ENCODE measurements at places on chromosomes 2 and 18.

- no peak for DNase-seq
Measured at GRCh38 chr18:61549889-61550288, 216.7 kb downstream of the CDH20 start.

DNA sequence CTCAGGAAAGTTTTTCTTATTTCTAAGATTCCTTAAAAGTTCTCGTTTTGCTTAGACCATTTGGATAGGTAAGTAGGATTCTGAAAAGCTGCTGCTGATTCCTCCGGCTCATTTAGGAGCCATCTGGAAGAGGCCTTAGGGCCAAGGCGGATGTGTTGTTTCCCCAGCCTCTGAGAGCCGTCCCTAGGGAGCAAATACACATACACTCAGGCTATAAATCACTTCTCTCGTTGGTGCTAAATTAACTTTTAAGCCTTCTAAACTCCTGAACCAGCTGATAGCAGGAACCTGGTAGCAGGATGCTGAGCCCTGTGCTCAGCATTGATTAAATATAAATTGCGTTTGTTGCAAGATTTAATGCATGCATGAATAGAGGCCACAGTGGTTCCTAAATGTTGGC, 109.8 kb downstream of the ADCYAP1 start:
- peak; percentile 53 for DNase-seq

DNA sequence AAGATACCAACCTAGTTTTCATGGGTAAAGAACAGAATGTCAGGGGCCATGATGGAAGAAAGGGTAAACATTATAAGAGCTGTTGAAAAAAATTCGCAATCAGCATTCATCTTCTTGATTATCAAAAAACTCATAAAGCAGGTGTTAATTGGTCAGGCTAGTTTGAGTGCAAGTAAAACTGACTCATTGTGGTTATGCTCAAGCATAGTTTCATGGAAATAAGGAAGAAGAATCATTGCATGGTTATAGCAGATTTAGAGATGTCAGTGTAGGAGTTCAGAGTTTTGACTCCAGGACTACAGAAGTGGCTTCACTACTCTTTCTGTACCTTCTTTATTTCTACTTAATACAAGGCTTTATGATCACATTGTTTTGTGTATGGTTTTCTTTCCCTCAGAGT, 26.9 kb upstream of the CDH19 start:
- no peak for DNase-seq

GRCh38 chr2:219484343-219485200, 14.1 kb upstream of the GMPPA start:
- peak; percentile 82 for DNase-seq

GRCh38 chr2:225821351-225821750, 421.8 kb downstream of the NYAP2 start:
- no peak for DNase-seq

DNA sequence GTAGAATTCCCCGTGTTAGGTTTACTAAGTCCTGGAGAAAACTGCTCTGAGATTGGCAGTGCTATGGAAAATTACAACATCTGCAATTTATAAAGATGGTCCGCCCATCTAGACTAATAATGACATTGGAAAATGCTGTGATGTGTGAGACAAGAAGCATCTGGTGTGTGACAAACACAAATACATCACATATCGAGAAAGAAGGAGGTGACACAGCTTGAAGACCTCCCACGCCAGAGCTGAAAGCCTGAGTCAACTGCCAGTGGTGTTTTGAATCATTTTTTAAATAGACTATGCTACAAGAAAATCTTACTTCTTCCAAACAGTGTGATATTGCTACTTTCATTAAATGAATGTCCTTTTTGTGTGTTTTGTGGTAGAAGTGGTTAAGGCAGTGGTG, 8.6 kb upstream of the ANO7 start:
- no peak for DNase-seq
